ENCODE measurements at places on chromosomes 4 and X.

DNA sequence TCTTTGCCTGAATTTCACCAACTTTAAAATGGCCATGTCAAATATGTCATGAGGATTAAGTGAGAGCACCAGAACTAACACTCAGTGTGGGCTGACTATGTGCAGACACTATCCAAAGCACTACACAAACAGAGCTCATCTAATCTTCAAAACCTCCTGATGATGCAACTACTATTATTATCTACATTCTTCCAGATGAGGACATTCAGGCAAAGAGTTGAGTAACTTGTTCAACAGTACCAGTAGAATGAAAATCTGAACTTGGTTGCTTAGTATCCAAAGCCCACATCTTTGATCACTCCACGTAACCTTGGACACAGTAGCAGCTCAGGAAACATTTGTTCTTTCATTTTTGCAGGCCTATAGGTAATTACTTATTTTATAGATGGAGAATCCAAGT, 90.1 kb downstream of the ATP8A1 start:
- no peak for DNase-seq

DNA sequence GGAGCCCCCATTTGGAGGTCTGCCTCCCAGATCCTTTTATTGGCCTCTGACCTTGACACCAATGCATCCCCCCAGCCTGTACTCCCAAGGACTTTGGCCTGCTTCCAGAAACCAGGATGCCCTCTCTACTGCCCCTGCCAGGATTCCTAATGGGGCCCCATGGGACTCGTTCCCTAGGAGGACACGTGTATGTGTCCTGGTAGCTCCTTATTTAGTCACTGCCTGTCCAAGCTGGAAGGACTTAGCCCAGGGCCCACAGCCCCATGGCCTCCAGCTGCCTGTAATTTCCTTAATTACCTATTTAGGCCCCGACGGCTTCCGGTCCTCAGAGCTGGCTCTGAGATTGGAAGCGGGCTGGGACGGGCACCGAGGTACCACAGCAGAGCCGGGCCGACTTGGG, 9.4 kb downstream of the ATP2B3 start:
- DNase-seq = no peak

- no peak for DNase-seq
Observed at GRCh38 chr4:94531991-94532789, 80.4 kb downstream of the PDLIM5 start.

DNA sequence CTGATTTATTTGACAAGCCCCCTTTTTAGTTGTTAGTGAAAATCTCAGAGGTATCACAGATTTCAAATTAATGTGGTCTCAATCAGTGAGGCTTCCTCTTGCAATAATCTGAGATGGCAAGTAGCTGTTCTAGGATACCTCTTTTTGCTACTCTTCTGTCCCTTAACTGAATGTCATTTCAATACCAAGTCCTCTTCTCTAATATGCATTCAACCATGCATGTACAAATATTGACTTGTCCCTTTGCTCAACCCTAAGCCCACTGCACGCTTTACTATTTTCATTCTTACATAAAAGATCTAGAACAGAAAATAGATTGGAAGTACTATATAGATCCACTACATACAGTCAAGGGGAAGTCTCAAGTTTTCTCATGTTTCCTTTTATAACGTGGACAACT, 164.2 kb downstream of the CBR4 start:
- no peak for DNase-seq

DNA sequence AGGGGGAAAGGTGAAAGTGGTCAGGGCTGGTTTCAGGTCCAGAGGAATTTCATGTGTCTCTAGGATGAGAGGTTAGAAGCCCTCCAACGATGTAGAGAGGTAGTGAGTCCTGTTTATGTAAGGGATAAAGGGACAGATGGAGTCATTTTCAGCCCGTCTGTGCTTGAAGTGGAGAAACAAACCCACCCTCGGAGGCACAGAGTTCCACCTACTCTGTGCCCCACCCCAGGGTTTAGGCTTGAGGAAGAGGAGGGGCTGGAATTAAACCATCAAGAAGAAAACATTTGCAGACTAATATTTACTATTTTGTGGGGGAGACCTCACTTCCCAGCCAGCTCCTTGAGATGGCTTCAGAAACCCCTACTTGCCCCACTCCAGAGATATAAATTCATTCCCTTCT, 868 bp upstream of the GNL3L start:
- DNase-seq = no peak

- DNase-seq = no peak
Observed at GRCh38 chrX:11766487-11766886, 8.4 kb downstream of the MSL3 start.

DNA sequence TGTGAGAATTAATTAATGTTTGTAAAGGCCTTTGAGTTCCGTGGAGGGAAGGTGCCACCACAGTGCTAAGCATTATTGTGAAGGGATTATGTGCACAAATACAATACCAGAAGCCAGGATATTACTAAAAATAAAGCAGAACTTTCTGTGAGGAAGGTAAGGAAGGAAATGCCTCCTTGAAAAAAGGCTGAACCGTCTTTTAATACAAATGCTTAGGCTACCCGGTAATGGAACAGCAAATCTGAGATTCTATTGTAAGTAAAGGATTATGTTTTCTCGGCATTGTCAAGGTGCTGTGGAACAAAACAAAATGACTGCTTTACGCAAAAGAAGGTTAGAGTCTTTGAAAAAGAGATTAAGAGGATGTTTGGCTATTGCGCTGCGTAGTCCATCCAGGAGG, 57.9 kb upstream of the SPRY1 start:
- DNase-seq = no peak

DNA sequence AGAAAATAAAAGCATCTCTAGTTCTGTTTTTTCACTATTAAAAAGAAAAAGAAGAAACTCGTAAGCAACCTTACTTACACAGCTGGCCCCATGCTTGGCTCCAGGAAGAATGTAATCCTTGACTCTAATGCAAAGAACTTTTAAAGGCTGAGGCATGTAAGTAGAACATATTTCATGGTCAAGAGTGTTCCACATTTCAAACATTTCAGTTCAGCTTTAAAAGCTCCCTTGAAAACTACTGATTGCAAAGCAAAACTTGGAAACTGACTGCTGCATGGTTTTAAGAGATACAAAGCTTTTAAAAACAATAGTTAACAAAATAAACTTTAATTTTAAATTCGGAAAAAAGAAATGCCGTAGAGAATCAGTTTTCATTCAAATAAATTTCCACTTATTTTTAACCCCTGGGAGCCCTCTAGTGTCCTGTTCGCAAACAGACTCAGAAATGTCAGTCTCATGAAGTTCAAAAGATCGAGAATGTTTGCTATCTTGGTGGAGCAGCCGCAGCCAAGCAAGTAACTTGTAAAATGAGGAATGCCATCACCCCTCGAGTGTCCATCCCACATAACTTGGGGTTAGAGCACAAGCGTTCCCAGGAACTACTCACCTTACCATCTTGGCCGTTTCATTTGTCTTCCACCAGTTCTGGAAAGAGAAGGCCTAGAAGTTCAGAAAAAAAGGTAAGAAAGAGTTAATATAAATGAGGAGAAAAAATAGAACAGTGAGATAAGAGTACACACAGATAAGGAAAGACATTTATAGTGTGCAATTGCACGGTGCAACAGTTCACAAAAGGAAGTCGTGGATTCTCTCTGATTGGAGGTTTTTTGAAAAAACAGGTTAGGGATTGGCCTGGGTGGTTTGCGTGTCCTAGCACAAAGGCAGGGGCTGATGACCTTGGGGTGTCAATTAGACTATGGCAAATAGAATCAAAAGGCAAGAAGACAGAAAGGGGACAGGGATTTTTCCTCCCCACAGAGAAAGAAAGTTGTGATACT, at the start of gene GASK1B:
Gene GASK1B, minus strand, starts transcription at position 765 of the 998 bp plus-strand sequence. CDS start 1,650 bp downstream, outside the sequence.
- no peak for DNase-seq

- no peak for DNase-seq
Observed at GRCh38 chrX:9311421-9312160, 153.3 kb upstream of the TBL1X start.
